ENCODE measurements at places on chromosomes 4 and X.

GRCh38 chrX:72663737-72664136 lies 50.4 kb downstream of the PHKA1 start:
- no peak for DNase-seq

DNA sequence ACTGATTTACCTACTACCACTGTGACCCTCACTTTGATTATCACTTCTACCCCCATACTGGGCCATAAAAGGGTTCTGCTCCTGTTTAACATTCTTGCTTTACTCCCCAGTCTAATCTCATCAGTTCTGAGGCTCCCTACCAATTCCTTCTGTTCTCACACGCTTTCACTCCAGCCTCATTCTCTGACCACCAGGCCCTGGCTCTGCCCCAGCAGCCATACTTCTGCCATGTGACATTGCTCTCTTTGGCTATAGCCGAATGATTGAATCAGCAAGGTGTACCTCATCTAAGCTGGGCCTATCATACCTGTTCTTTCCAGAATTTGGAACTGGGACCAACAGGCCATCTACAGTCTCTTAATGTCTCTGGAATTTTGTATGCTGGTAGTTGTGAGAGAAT lies 14.4 kb upstream of the ELF2 start:
- no peak for DNase-seq

- no peak for DNase-seq
Observed at GRCh38 chr4:153227469-153228075, 23.3 kb downstream of the TRIM2 start.

DNA sequence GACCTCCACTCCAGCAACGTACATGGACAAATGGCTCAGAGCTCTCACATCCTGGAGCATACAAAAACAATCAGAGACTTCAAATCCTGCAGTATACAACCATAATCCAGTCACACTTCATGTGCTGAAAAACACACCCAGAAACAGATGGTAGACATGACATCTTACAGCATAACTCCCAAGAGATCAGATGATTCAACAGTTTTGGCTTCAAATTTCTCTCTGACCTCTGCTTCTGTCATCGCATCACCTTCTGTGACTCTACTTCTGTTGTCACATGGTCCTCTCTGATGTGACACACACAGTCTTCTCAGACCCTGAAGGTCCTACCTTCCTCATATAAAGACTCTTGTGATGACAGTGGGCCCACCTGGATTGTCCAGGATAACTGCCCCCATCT lies 18.5 kb downstream of the SUV39H1 start:
- no peak for DNase-seq

- peak; percentile 2 for DNase-seq
Observed at GRCh38 chrX:53882331-53882730, 161.9 kb downstream of the PHF8 start.

- no peak for DNase-seq
Observed at GRCh38 chr4:111362941-111363361, 740.1 kb upstream of the PITX2 start.

DNA sequence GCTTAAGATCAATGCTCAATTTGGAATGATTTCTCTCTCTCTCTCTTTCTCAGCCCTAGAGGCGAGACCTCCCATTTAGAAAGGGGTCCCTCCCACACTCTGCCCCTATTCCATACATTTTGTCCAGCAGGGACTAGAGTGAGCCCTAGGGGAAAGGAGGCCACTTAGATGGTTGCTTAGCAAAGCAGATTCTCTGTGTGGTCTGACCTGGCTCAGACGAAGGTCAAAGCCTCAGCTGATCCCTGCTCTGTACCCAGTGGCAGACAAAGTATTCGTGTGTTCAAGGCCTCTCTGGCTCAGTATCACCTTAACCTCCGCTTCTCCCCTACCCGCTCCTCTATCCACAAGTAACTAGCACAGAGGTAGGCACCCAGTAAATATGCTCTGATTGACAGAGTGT lies 78.4 kb downstream of the HPRT1 start:
- no peak for DNase-seq

GRCh38 chr4:963276-964225 lies 9.8 kb downstream of the DGKQ start:
- peak; percentile 4 for DNase-seq

DNA sequence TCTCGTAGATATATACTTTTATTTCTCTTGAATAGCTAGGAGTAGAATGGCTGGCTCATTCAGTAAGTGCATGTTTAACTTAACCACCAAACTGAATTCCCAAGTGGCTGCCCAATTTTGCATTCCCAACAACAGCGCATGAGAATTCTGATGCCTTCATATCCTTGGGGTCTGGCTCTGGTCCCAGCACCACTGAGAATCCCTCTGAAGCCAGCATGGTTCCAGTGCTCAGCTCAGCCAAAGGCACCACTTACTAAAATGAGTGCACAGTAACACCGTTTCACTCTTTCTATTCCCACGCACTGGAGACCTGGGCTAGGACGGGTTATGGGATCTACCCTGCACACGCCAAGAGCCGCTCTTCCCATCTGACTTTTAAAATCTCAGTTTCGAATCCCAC lies 60.4 kb downstream of the CASP3 start:
- DNase-seq = no peak

DNA sequence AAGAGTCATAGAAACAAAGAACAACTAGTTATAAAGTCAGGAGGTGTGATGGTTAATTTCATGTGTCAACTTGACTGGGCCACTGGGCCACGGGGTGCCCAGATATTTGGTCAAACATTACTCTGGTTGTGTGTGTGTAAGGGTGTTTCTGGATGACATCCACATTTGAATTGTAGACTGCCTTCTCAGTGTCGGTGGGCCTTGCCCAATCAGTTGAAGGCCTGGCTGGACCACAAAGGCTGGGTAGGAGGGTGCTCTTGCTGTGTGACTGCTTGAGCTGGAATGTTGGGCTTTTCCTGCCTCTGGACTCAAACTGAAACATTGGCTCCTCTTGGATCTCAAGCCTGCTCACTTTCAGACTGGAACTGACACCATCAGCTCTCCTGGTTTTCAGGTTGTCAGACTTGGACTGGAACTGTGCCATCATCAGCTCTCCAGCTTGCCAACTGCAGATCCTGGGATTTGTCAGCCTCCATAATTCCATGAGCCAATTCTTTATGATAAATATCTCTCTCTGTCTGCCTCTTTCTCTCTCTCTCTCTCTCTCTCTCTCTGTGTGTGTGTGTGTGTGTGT lies 41.4 kb downstream of the CLDN34 start:
- DNase-seq = no peak

DNA sequence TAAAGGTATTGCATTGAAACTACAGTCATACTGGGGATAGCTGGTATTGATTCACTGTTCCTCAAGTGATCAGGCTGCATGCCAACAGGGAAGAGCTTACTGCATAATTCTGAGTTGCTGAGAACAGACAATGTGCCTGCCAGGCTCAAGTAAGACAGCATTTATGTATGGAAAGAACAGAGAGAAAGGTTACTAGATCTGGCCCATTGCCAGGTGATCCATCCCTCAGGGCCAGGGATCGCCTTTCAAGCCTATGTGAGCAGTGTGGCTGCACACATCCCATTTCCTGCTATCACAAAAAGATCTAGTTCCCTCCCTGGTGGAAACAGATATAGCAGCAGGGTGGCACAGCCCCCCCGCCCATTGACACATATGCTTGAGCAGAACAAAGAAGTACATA lies 254.0 kb downstream of the TMA16 start:
- DNase-seq = no peak

- peak; percentile 69 for DNase-seq
Observed at GRCh38 chr4:112523008-112523721, 7.2 kb upstream of the NEUROG2 start.

GRCh38 chr4:13493793-13494192 lies 9.7 kb upstream of the RAB28 start:
- no peak for DNase-seq

- no peak for DNase-seq
Observed at GRCh38 chr4:7630568-7631287, 196.0 kb upstream of the PSAPL1 start.

DNA sequence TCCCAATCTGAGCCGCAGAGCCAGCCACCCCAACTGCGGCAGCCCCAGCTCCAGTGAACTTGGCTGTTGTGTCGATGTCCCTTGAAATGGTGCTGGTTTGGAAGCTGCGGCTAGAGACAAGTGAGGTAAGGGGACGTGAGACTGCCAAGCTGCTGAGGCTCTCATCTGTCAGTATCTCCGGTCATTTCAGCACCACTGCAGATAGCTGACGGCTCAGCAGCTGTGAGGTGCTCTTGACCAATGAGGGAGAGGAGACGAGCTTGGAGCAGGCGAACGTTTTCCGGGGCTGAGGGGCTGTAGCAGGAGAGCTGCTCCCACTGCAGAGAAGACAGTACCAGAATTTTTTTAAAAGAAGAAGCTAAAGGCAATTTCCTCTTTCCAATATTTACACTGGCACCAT lies 175.5 kb upstream of the CASK start:
- DNase-seq = no peak

- DNase-seq = no peak
Observed at GRCh38 chrX:70878902-70879301, 29.6 kb downstream of the TEX11 start.

- DNase-seq = no peak
Observed at GRCh38 chr4:86019362-86019761, 340.5 kb downstream of the MAPK10 start.

- no peak for DNase-seq
Observed at GRCh38 chrX:39752815-39753214, 344.9 kb downstream of the BCOR start.

GRCh38 chr4:111937368-111937767 lies 207.9 kb upstream of the FAM241A start:
- no peak for DNase-seq

GRCh38 chr4:1226144-1226481 lies 22.8 kb downstream of the CTBP1 start:
- no peak for DNase-seq

- no peak for DNase-seq
Observed at GRCh38 chrX:105136786-105137185, 83.7 kb downstream of the TEX13A start.

DNA sequence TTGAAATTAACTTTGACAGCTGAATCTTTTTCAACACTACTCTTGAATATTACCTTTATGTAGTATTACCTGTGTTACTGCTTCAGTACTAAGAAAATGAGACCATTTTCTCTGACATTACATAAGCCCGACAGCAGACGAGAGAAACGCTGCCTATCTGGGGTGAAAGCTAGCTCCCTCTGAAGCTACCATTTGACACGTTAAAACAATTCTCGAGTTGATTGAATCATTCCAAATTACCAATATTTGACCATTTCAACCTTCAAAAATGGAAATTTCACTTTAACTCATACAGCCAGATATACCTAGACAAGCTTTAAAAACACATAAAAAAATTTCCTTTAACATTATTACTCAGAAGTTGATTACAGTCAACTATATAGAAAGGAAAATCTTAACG lies 836 bp downstream of the GPM6A start:
- DNase-seq = no peak

GRCh38 chr4:45554423-45554822 lies 569.4 kb downstream of the GABRG1 start:
- DNase-seq = no peak

Measured in right kidney (tissue), 9 donors.